ENCODE measurements at places on chromosomes 2 and 18.
A peak's percentile ranks its signal among the peaks of the same experiment; 100 is the strongest.

- DNase-seq = no peak
Measured at GRCh38 chr2:64785245-64785644, 131.5 kb upstream of the SERTAD2 start.

DNA sequence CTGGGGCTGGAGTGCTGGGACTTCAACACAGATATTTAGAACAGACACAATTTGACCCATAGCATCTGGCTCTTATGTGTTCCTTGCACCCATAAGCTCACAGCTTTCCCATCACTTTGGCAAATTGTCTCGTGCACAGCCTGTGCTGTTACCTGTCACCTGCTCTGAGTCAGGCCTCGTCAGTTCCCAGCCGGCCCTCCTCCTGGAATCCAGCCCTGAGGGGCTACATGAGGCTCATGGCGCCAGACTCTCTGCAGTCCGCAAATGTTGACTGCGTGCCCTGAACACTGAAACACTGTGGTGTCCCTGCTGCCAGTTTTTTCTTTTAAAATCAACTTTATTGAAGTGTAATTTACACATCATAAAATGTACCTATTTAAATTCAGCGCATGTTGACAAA is 65.4 kb upstream of the BZW1 start:
- no peak for DNase-seq

- DNase-seq = no peak
Measured at GRCh38 chr2:225002039-225002655, 40.1 kb downstream of the DOCK10 start.

GRCh38 chr2:159549234-159549633 is 67.1 kb downstream of the BAZ2B start:
- DNase-seq = no peak

GRCh38 chr2:61764035-61764800 is 89.6 kb downstream of the FAM161A start:
- peak; percentile 95 for DNase-seq

GRCh38 chr18:2212598-2213205 is 358.6 kb downstream of the METTL4 start:
- DNase-seq = no peak

DNA sequence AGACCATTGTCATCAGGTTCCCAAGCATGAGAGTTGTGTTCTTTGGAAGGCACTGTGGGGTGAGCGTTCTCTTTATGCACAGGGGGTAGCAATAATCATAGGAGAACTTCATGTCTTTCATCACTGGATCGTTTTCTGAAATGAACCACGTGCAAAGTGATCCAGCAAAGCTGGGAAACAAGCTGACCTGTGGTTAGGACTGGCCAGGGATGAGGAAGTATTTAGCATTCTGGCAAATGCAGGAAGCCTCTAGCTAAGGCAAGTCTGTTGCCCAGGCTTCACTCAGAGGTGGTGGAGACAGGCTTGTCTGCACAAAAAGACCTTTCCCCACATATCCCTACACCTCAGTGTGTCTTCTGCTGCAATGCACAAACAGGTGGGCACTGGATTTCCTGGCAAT is 58.6 kb downstream of the MMADHC start:
- DNase-seq = no peak

DNA sequence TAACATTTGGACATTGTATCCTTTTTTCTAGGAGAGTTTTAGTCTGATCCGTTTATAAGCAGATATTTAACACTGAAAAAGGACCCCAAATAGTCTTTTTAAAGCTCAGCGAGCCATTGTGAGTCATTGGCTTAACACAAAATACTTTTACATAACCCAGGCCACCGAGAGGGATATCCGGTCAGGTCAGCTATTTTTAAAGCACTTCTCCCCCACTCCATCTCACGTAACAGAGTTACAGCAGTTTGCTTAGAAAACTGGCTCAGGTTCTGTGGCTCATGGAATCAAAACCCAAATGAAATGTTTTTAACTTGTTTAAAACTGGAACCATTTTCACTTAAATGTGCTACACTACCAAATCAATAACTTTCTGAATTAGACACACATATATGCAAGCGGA is 23.9 kb downstream of the COL4A3 start:
- DNase-seq = no peak

DNA sequence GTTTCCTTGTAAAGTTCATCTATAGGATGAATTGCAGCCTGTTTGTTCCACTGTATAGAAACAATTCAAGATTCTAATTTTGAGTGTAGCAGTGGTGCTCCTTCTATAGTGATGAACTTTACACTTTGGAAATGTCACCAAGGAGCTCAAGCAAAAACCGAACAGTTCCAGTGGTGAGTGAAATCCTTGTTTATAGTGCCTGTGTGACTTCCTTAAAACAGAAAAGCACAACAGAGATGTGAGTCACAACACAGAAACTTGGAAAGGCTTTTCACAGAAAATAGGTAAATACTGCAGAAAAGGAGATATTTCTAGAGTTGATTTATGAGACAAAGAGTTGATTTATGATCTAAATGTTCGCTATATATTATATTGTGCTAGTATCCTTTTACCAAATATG is 482.0 kb downstream of the PTPRM start:
- no peak for DNase-seq

DNA sequence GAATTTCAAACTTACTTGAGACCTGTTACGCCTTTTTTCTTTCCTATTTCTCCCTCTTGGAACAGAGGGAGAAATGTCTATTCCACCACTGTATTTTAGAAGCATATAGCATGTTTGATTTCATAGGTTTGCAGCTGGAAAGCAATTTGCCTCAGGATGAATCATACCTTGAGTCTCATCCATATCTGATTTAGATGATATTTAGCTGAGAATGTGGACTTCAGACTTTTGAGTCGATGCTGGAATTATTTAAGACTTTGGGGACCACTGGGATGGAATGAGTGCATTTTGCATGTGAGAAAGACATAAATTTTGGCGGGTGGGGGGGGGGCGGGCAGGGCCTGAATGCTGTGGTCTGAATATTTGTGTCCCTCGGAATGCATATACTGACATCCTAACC is 282.7 kb upstream of the STON1 start:
- no peak for DNase-seq

DNA sequence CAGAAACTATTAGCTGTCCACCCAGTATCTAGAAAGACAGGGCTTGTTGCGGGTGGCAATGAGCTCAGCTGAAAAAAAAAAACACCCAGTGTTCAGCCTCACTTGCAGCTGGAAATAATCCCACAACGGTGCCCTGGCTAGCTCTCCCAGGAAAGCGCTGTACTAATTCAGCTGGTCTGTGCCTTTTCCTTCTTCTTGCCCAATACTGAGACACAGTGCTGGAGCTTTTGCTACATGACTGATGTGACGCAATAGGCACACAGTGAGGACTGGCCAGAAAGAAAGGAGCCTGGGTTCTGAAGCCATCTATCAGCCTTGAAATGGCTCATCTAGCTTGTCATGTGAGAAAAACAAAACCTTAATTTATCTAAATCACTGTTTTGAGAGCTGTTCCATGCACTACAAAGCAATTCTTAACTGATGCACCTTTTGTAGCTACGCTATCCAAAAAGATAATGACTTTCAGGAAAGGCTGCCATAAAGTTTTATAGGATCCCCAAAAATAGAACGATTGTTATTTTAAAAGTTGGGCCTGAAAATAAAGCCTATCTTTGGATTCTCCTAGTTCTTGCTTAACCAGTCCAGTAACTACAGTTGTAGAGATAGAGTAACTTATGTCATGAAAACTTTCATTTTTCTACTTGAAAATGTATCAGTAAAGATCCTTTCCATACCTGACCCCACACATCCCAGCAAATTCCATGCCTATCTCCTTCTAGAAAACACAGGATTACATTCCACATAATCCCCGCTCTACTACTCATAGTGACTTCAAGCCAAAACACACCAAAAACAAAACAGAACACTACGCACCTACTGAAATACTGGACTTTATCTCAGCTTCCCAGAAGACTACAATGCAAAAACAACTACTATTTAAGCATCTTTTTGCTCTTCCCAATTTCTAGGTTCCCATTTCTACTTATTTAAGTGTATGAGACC is 15.9 kb downstream of the KIDINS220 start:
- DNase-seq = no peak

DNA sequence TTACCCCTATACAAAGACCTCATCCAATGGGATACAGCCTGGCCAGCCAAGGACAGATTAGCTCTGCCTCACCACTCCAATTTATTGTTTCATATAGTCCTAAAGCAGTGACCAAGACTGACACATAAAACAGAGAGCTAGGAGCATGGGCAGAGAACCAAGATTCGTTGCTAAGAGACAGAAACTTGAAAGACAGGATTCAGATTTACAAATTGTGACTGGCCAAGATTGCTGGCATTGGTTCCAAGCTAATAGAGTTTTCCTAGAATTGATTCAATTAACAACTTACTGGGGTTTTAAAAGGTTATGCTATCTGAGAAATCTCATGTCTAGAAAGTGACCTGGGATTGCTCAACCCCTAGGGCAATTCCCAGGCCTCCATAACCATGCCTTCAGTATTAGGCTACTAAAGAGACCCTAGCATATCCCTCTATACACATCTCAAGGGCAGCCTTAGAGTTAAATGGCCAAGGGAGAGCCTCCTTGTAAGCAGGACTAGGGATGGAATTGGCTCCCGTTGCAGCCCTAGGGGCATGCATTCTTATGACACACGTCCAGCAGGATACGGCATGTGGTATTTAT is 75.6 kb downstream of the ICOS start:
- no peak for DNase-seq
